Hepatic stellate cell (primary cell): ENCODE measurements at places on chromosomes 13 and 19.
A peak's percentile ranks its signal among the peaks of the same experiment; 100 is the strongest.

DNA sequence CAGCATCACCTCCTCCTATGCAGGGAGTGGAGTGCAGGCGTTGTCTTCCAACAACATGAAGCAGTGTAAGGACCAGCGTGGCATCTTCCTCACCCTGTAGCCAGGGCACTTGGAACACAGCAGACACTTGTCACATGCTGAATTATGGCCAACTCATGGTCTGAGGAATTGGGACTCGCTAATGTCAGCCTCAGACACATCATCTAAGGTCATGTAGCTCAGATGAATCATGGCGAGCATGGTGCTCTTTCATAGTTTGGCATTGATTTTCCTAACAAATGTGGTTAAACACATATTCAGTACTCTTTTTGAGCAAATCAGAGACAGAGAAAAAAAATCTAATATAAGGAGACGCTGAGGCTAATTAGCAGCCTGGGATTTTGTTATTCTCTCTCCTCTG, 99.6 kb upstream of the SGCG start:
- DNase-seq, result peak; percentile 19

DNA sequence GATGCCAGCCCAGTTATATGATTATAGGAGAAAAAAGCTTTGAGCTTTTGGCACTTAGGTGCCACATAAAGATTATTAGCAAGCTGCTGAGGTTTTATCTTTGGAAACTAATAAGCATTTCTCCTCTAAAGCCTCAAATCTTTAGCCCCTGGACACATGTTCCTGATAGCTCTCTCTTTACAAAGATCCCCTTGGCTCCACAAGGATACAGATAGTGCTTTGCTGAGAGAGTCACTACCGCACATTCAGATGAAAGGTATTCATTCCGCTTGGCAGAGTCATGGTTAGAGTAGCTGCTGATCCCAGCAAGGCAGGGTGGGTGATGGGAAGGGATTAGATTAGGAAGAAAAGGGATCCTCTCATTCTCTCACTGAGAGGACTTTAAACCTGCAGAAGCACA, 28.2 kb upstream of the PSG7 start:
- DNase-seq, result peak; percentile 19

DNA sequence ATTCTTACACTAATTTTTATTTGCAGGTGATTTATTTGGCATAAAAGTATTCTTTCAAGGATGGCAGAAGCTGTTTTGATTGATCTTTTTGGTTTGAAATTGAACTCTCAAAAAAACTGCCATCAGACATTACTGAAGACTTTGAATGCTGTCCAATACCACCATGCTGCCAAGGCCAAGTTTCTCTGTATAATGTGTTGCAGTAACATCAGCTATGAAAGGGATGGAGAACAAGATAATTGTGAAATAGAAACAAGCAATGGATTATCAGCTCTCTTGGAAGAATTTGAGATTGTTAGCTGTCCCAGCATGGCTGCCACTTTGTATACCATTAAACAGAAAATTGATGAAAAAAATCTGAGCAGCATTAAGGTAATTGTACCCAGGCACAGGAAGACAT, 1.2 kb downstream of the LACC1 start:
- DNase-seq, result no peak

DNA sequence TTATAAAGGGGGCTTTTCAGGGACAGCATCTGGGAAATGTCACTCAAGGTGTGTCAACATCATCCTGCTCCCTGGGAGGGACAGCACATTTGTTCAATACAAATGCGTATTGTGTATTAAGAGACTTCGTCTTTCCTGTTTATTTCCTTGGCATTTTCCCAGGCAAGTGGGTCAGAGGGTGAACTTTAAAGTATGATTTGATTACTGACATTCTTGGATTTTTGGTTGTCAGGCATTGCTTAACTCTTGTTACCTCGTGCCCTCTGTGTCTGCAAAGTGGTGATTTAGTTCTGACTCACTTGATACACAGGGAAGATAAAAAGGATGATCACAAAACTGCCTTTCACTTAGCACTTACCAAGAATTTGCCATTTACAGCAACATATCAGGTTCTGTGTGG, 292.7 kb downstream of the SUCLA2 start:
- no peak for DNase-seq

DNA sequence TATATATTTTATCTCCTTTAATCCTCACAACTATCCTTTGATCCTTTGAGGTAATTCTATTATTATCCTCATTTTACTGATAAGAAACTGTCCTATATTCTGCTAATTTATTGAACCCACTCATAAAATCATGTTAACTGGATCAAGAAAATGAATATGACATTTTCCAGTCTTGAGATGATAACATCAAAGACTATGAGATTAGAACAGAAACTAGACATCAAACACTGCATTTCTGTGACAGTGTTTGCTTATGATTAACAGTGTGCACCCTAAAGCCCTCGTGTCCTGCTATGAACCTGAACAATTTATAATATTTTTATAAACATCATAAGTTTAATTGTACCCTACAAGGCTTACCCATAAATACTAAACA, 96.3 kb downstream of the TBC1D4 start:
- no peak for DNase-seq

GRCh38 chr19:9673912-9674662, 813 bp downstream of the ZNF562 start:
- DNase-seq, result no peak

- DNase-seq, result no peak
Observed at GRCh38 chr19:29634423-29635130, 28.5 kb downstream of the POP4 start.

- no peak for DNase-seq
Observed at GRCh38 chr13:94454906-94455305, 24.6 kb downstream of the DCT start.

DNA sequence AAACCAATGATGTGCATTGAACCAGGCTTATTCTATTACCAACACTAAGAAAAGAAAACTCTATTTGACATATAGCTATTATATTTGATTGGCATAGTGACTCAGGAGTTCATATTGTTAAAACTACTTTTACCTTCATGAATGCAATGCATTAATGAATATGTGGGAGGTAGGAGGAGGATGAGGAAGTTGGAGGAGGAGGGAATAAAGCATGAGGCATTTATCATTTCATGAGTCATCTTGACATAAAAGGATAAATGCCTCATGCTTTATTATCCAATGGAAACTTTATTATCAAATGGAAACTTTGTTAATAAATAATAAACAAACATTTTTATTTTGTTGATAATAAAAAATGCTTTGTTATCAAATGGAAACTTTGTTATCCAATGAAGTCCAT, 116.5 kb downstream of the SPRY2 start:
- DNase-seq, result no peak

- DNase-seq, result no peak
Observed at GRCh38 chr13:97329331-97329730, 104.6 kb upstream of the RAP2A start.

DNA sequence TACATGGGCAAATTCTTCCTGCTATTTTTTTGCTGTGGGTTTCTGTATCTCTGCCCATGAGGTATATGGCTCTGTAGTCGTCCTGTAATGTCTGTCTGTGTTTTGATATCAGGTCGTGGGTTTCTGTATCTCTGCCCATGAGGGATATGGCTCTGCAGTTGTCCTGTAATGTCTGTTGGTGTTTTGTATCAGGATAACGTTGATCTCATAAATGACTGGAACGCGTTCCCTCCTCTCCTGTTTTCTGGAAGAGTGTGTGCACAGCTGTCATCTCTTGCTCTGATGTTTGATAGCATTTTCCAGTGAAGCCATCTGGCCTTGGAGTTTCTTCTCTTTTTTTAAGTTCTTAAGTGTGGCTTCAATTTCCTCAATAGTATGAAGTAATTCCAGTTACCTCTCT, 57.2 kb downstream of the SOX1 start:
- DNase-seq, result no peak

DNA sequence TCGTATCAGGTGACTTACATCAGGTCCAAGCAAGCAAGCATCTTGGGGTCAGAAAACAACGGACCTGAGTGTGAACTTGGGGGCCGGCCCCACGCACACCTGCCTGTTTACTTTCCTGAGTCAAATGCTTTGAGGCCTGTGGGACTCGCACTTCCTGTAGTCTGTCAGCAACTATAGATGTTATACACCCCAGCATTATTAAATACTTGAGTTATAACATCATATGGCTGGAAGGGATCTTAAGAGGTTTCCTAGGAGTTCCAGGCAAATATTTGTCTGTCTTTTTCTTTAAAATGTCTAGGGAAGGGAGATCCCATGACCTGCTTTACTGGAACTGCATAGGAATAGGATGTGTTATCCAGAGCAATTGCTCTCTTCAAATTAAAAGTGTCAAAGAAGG, 280.6 kb downstream of the SHISA2 start:
- DNase-seq, result no peak
